ENCODE measurements at places on chromosomes 6 and 20.

DNA sequence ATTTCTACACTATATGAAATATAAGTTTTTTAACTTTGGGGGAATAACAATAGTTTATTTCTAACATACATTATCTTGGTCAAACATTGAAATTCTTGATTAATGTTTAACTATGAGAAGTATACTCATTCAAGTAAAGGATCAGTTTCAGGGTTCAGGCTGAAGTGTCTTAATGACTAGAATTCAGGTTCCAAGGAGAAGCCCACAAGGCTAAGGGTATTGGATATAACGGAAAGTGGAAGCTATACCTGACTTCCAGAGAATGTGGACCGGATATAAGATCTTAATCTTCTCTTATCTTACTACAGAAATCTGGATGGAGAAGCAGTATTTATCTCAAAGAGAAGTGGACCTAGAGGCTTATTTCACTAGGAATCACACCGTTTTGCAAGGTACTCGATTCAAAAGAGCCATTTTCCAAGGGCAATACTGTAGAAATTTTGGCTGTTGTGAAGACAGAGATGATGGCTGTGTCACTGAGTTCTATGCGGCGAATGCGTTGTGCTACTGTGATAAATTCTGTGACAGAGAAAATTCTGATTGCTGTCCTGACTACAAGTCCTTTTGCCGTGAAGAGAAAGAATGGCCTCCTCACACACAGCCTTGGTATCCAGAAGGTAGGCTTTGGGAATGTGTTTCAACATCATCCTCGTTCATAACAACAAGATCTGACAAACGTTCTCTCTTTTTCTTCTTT is at the start of gene TINAG:
TINAG (plus strand) TSS at position 153 of the 697 bp plus-strand sequence; CDS start at position 263, 110 bp downstream.
- no peaks in the 10 kb centered on the region for H3K27me3 ChIP-seq
- H3K4me1 ChIP-seq, result peaks cover 12% of the 10 kb centered on the region
- H3K27ac ChIP-seq, result peak within 1 kb of the TSS; percentile 22

GRCh38 chr6:109308018-109308492 is 74.2 kb downstream of the CD164 start:
- H3K4me3 ChIP-seq, result no peak overlapping the region
- H3K27ac ChIP-seq, result peak overlapping the region; percentile 95
- H3K36me3 ChIP-seq, result no peaks in the 10 kb centered on the region
- DNase-seq, result no peak
- no peaks in the 10 kb centered on the region for H3K27me3 ChIP-seq

GRCh38 chr20:40797425-40797824 is 108.4 kb upstream of the MAFB start:
- no peak for DNase-seq

DNA sequence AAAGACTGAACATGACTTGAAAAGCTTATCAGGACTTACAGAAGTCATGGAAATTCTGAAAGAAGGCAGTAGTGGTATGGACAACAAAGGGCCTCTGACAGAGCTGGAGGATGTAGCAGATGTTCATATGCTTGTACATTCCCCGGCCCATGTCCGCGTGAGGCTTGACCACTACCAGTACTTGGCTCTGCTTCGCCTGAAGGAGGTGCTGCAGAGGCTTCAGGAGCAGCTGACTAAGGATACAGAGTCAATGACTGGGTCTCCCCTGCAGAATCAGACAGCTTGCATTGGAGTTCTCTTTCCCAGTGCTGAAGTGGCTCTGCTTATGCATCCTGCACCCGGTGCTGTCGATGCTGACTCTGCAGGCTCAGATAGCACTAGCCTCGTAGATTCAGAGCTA is 29.2 kb downstream of the TAF11 start:
- H3K27me3 ChIP-seq, result no peaks in the 10 kb centered on the region
- H3K36me3 ChIP-seq, result peaks cover 24% of the 10 kb centered on the region
- H3K27ac ChIP-seq, result no peak overlapping the region
- no peaks in the 10 kb centered on the region for H3K4me1 ChIP-seq

DNA sequence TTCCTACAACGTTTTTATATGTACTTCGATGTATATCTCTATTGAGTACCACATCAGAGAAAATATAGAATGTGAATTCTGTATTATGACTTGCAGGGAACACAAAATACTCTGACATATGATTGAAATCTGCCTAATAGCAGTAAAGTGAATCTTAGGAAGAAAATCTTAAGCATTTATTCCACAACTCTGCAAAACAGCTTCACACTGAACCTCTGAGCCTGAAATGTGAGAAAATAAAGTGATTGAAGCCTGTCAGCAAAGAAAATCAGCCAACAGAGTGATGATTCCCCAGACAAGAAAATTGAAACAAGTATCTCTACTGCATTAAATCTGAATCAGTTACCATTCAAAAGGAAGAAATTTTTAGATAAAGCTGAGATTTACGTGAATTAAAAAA is 499.5 kb upstream of the RNF217 start:
- no peak for DNase-seq
- H3K4me1 ChIP-seq, result no peaks in the 10 kb centered on the region
- H3K4me3 ChIP-seq, result no peak overlapping the region
- no peak overlapping the region for H3K27ac ChIP-seq

- H3K4me3 ChIP-seq, result no peak overlapping the region
- no peak overlapping the region for H3K27ac ChIP-seq
- H3K4me1 ChIP-seq, result no peaks in the 10 kb centered on the region
- H3K36me3 ChIP-seq, result no peaks in the 10 kb centered on the region
- H3K27me3 ChIP-seq, result no peaks in the 10 kb centered on the region
These were observed 279.6 kb upstream of the SULF2 start for GRCh38 chr20:48064929-48065328.

- no peaks in the 10 kb centered on the region for H3K27me3 ChIP-seq
- no peaks in the 10 kb centered on the region for H3K36me3 ChIP-seq
- H3K27ac ChIP-seq, result no peak overlapping the region
- no peak for DNase-seq
- no peak overlapping the region for H3K4me3 ChIP-seq
These were observed 187.7 kb upstream of the PRSS16 start for GRCh38 chr6:27059621-27060425.

- no peaks in the 10 kb centered on the region for H3K36me3 ChIP-seq
- H3K27ac ChIP-seq, result no peak overlapping the region
- DNase-seq, result no peak
These were observed 126.2 kb upstream of the SSTR4 start for GRCh38 chr20:22908944-22909343.

- peak overlapping the region; percentile 77 for H3K4me3 ChIP-seq
- H3K27ac ChIP-seq, result peak overlapping the region; percentile 65
- DNase-seq, result no peak
- H3K4me1 ChIP-seq, result peaks cover 7% of the 10 kb centered on the region
These were observed 11.3 kb upstream of the TFAP2A start for GRCh38 chr6:10425975-10426780.

- no peak overlapping the region for H3K4me3 ChIP-seq
- H3K4me1 ChIP-seq, result peaks cover 4% of the 10 kb centered on the region
- peaks cover 3% of the 10 kb centered on the region for H3K36me3 ChIP-seq
- H3K27ac ChIP-seq, result no peak overlapping the region
- DNase-seq, result no peak
- no peaks in the 10 kb centered on the region for H3K27me3 ChIP-seq
These were observed 42.3 kb downstream of the SLC22A1 start for GRCh38 chr6:160163912-160164311.

GRCh38 chr20:45368221-45368980 is 5.4 kb downstream of the SYS1 start:
- H3K4me1 ChIP-seq, result peaks cover 11% of the 10 kb centered on the region
- peaks cover 4% of the 10 kb centered on the region for H3K27me3 ChIP-seq
- peaks cover 10% of the 10 kb centered on the region for H3K36me3 ChIP-seq
- DNase-seq, result no peak

DNA sequence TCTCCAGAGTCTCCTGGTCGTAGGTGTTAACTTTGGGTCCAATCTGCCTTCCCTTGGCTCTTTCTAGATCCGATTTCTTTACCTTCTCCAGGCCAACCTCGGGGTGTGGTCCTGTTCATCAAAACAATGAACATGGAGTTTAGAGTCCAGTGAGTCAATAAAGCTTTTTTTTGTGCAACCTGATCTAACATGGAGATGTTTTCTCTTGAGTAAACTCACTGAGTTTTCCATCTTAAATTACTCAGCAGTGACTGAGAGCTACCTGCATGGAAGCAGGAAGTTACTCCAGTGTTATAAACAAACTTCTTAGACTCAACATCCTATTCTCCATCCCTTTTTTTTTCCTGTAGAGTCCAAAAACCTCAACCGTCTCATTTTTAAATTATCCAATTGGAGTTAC is 14.9 kb upstream of the SLC22A1 start:
- no peak for DNase-seq
- H3K27ac ChIP-seq, result no peak overlapping the region
- no peak overlapping the region for H3K4me3 ChIP-seq
- H3K27me3 ChIP-seq, result no peaks in the 10 kb centered on the region
- peaks cover 28% of the 10 kb centered on the region for H3K36me3 ChIP-seq

DNA sequence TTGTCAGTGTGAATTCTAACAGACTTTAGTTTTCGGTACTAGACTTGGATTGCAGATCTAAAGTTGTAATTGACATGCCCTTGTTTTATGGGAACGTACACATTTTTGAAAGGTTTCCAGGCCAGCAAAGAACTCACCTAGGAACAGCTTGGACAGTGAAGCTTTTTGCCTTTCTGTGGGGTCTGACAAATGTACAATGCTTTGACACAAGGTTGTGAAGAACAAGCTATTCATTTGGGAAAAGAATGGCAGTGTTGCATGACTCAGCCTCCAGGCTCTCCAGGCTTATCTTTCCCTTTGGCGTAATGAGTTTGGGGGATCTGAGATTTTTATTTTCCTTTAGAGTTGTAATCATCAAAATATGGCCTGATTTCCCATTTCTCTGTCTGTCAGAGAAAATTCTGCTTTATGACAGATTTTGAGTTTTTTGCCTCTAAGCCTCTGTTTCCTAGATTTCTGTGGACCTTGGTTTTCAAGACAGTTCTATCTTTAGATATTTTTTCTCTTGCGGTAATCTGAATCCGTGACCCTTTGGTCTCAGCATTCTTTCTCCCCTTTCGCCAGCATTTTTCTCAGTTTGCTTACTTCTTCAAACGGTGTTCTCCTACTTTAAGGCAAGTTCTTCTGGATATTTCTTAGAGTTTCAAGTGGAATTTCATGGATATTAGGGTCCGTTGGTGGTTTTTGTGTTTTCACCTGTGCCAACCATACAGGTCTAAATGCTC is 221.0 kb downstream of the ADGB start:
- no peak overlapping the region for H3K4me3 ChIP-seq
- no peak overlapping the region for H3K27ac ChIP-seq
- no peak for DNase-seq

DNA sequence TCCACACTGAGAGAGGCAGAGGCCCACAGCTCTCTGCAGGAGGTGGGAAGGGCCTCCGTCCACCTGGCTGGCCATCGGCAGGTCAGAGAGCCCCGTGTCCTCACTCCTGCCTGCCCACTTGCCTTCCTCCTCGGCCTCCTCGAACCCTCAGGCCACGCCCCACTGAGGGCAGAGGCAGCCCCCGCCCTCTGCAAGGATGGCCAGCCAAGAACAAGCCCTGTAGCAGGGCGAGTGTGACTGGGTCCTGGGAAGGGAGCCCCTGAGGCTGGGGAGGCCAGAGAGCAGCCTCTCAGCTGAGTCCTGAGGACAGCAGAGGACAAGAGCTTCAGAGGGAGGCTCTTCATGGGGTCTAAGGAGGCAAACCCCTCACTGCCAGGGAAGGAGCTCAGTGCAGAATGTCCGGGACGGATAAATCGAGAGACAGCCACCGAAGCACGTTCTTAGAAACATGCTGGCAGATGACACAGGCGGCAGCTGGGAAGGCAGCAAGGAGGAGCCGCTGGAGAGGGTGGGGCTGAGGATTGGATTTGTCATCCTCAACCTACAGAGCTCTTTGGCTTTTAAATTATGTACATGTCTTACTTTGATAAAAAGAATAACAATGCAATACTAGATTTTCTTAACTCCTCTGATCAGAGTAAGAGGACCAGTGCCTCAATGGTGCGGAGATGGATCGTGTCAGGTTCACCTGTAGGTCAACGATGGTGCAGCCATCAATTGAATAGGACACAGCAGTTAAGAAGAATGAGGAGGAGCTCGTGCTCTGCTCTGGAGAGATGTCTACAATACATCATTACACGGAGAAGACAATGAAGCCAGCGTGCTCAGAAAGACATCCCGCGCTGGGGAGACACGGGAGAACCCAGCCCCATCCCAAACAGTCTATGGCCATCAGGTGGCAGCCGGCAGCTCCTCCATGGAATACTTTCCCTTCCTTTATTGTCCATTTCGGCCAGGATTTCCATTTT is 53.0 kb downstream of the GNAS-AS1 start:
- no peak overlapping the region for H3K4me3 ChIP-seq
- DNase-seq, result no peak
- H3K27ac ChIP-seq, result no peak overlapping the region
- peaks cover 36% of the 10 kb centered on the region for H3K27me3 ChIP-seq

GRCh38 chr6:22631091-22631490 is 61.7 kb downstream of the HDGFL1 start:
- H3K27ac ChIP-seq, result no peak overlapping the region
- peaks cover 1% of the 10 kb centered on the region for H3K36me3 ChIP-seq
- H3K27me3 ChIP-seq, result no peaks in the 10 kb centered on the region
- no peak for DNase-seq

GRCh38 chr20:33933469-33933909 is 60.2 kb upstream of the RALY start:
- no peak overlapping the region for H3K4me3 ChIP-seq
- no peak for DNase-seq
- no peaks in the 10 kb centered on the region for H3K4me1 ChIP-seq
- H3K36me3 ChIP-seq, result no peaks in the 10 kb centered on the region
- H3K27me3 ChIP-seq, result peaks cover 8% of the 10 kb centered on the region

GRCh38 chr6:129644567-129645015 is 65.4 kb downstream of the ARHGAP18 start:
- no peak overlapping the region for H3K4me3 ChIP-seq
- peak overlapping the region; percentile 81 for H3K27ac ChIP-seq
- DNase-seq, result no peak

DNA sequence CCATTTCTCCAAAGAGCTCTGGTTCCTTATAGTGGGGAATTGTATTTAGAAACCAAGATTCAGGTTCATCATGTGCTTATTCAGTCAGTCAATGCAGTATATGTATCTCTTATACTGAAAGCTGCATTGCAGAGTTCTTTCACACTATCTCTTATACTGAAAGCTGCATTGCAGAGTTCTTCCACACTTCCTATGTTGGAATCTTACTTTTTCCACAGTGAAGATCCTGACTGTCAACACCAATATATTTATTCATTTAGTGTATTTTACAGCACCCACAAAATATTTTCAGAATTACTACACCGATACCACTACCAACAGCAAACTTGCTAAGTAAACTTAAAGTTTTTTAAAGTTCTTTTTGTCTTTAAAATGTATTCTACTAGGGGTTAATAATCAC is 349.3 kb upstream of the MMS22L start:
- DNase-seq, result no peak
- H3K4me3 ChIP-seq, result no peak overlapping the region
- H3K36me3 ChIP-seq, result no peaks in the 10 kb centered on the region
- no peaks in the 10 kb centered on the region for H3K27me3 ChIP-seq
- H3K4me1 ChIP-seq, result no peaks in the 10 kb centered on the region
- no peak overlapping the region for H3K27ac ChIP-seq

DNA sequence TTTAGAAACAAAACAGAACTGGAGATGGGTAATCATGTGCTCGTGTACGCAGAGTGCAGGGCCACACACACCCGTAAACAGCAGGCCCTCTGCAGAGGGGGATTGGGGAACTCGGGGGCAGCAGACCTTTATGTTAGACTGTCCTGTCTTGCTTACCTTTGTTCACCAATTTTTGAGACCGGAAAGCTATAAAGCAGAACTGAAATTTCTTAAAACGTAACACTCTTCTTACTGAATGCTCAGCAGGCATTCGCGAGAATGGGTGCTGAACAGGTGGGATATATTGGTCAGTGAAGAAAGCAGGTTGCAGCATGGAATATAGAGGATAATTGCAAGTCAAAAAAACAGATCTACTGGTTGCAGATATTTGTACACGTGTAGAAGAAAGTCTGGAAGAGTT is 211.1 kb downstream of the BMP7 start:
- H3K4me1 ChIP-seq, result no peaks in the 10 kb centered on the region
- no peak overlapping the region for H3K27ac ChIP-seq
- no peaks in the 10 kb centered on the region for H3K36me3 ChIP-seq
- H3K27me3 ChIP-seq, result peaks cover 18% of the 10 kb centered on the region
- H3K4me3 ChIP-seq, result no peak overlapping the region

Measured in progenitor cell of endocrine pancreas (in vitro differentiated cells).